ENCODE measurements at places on chromosomes 1 and 21.

DNA sequence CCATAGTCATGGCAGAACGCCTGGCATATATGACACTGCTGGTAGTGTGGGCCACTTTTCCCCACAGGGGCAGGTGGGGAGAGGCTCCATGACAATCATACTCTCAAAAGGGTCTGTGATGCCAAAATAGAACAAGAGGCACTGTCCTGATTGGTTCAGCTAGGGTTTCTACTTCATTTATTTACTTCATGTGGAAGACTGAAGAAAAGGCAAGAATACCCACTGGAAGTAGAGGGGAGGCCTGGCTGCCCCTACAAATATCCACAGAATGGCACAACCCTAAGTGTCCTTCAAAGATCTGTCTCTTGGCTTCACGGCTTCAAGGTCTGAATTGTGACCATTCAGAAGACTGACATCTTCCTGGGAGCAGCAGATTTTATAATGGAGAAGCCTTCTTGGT is 4.5 kb upstream of the SFT2D2 start:
- no peak for DNase-seq

DNA sequence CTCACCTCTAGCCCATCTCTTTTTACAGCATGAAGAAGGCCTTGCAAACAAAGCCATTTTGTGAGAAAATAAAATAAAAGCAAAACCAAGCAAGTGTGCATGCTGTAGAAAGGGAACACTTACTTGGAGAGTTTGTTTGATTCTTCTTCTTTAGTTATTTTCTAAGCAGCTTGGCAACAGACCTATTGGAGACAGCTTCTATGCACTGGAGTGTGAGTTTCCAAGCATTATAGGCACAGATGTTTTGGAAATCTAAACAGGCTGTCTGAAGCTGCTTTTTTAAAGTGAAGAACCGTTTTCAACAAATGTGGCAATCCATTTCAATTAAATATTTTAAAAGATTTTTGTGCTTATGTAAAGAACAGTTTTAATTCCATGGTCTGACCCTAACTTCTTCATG is 76.6 kb downstream of the NGF start:
- DNase-seq = no peak

DNA sequence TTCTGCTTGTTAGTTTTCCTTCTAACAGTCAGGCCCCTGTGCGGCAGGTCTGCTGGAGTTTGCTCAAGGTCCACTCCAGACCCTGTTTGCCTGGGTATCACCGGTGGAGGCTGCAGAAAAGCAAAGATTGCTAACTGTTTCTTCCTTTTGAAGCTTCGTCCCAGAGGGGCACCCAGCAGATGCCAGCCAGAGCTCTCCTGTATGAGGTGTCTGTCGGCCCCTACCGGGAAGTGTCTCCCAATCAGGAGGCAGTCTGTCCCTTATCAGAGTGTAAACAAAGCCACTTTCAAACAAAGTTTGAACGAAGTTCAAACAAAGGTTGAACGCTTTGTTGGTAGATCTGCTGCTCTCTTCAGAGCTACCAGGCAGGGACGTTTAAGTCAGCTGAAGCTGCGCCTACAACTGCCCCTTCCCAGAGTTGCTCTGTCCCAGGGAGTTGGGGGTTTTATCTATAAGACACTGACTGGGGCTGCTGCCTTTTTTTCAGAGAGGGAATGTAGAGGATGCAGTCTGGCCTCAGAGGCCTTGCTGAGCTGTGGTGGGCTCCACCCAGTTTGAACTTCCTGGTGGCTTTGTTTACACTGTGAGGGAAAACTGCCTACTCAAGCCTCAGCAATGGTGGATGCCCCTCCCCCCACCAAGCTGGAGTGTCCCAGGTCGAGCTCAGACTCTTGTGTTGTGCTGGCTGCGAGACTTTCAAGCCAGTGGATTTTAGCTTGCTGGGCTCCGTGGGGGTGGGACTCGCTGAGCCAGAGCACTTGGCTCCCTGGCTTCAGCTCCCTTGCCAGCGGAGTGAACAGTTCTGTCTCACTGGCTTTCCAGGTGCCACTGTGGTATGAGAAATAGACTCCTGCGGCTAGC is 401.8 kb downstream of the SRGAP2C start:
- no peak for DNase-seq

GRCh38 chr1:89465201-89465600 is 59.4 kb upstream of the LRRC8B start:
- no peak for DNase-seq

DNA sequence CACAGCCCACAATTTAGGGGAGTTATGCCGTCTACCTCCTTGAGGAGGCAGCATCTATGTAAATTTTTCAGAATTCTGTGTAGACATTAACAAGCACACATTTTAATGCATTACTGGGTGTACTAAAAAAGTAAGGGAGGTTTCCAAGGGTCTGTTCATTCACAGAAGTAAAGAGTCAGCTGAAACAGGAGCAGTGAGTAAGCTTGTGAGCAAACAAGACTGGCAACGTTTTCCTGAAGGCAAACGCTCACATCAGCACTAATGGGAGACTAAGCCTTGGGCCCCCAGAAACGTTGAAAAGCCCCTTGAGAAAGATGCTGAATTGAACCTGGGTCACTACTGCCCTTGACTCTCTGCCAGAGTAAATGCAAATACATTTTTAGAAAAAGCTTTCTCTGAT is 25.7 kb downstream of the RPRD2 start:
- no peak for DNase-seq

DNA sequence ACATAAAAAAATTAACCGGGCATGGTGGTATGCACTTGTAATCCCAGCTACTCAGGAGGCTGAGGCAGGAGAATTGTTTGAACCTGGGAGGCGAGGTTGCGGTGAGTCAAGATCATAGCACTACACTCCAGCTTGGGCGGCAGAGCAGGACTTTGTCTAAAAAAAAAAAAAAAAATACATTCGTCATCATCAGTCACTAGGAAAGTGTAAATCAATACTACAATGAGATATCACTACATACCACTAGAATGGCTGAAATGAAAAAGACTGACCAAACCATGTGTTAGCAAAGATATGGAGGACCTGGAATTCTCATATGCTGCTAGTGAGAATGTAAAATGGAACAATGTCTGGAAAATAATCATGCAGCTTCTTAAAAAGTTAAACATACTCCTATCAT is 9.3 kb downstream of the SPATA45 start:
- no peak for DNase-seq

DNA sequence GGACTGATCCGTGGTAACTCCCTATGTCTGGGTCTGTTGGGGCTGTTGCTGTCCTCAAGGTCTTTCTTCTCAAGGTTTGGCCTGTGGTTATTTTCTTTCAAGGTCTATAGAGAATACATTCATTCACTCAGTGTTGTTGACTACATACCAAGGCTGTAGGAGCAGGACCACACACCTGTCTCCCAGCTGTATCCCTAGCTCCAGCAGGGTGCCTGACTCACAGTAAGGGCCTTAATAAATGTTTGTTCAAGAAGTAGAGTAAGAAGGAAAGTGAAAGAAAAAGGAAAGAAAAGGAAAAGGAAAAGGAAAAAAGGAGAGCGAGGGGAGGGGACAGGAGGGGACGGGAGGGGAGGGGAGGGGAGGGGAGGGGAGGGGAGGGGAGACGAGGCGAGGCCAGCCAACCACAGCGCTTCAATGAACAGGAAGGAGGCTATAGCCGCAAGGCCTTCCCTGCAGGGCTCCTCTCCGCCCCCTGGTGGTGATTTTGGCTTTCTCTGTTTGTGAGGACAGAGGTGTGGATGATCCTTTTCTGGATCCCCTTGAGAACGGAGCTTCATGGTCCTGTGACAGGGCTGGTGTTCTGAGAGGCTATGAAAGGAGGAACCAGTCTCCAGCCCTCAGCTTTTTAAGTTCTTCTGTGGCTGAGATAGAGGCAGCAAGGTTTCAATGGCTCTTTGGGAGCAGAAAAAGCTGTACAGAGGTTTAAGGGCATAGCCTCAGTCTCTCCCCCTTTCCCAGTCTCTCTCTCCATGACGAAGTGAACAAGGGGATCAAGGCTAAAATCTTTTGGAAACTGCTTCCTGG is 30.6 kb upstream of the LCE5A start:
- DNase-seq = no peak

GRCh38 chr1:19311503-19311930 is 427 bp downstream of the AKR7A2 start:
- no peak for DNase-seq

GRCh38 chr1:71222668-71223067 is 141.8 kb upstream of the ZRANB2 start:
- DNase-seq = no peak

DNA sequence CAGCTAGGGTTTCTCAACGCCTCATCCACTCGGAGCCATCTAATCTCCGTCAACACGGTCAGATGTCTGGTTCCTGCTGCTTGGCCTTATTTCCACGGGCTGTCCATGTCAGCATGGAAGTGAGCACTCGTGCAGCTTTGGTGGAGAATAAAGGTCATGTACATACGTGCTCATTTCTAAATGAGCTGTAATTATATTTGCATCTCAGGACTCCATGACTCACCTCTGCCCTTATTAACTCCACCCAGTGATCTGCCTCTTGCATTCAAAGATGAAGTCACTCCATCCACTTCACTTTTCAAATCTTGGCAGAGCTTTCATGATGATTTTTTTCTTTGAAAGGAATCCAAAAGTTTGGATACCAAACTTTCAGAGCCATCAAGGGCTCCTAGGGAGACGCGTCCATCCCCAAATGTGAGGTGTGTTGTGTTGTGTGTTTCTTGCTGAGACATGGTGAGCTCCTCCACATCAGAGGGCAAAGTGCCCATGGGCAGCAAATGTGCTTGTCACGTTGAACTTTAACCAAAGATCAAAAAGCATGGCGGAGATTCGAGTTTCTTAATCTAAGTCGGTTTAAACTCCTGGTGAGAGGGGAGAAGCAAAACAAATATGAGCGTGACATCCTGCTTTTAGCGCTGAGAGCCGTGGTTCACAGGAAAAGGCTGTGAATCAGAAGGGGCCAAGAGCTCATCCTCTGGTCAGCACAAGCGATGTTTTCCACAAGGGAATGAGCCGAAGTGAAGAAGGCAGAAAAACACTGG is 68.6 kb upstream of the ERRFI1 start:
- DNase-seq = no peak

- DNase-seq = no peak
These were observed 13.6 kb upstream of the LRP8 start for GRCh38 chr1:53341521-53341895.

- no peak for DNase-seq
These were observed 13.0 kb downstream of the RGS1 start for GRCh38 chr1:192588546-192588945.

GRCh38 chr1:33130297-33130696 is 49.3 kb downstream of the AZIN2 start:
- DNase-seq = no peak

- DNase-seq = no peak
These were observed 421 bp upstream of the LCE3A start for GRCh38 chr1:152623203-152623844.

DNA sequence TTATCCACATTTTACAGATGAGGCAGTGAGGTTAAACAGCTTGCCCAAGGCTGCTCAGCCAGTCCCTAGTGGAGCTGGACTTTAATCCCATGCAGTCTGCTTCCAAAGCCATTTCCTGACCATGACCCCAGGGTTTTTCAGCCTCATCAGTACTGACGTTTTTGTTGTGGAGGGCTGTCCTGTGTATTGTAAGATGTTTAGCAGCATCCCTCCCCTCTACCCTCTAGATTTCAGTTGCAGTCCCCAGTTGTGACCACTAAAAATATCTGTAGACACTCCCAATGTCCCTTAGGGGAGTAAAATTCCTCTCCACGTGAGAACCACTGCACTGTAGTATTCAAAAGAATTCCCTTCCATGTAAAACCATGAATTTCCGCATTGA is 30.2 kb upstream of the C1orf105 start:
- no peak for DNase-seq

DNA sequence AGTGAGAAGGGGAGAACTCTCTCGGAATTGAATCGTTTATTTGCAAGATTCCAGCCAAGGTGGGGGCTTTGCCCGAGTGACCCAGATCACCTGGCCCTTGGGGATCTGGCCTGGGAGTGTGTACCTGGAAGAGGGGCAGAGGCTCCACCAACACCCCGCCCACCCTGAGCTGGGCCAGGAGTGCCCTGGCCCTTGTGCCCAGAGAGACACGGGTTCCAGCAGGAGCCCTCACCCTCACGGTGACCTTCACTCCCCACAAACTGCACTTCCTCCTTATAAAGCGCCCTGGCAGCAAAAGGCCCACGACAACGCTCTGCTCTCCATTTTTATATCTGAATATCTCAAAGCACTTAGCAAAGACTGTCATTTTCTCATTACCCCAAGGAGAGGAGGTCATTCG is 16.6 kb downstream of the CASZ1 start:
- DNase-seq = no peak

GRCh38 chr1:41357451-41358101 is 3.7 kb upstream of the FOXO6 start:
- no peak for DNase-seq

DNA sequence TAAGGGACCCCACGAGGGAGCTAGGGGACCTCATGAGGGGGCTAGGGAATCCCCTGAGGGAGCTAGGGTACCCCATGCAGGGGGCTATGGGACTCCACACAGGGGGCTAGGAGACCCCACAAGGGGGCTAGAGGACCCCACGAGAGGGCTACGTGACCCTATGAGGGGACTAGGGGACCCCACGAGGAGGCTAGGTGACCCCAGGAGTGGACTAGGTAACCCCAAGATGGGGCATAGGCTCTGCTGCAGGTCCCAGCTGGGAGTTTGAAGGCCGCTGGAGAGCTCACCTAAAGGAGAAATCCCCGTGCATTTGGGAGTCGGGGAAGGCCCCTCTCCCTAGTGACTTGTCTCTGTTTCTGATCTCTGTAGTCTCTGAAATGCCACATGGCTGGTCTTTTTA is 50.0 kb upstream of the DMRTB1 start:
- DNase-seq = no peak

DNA sequence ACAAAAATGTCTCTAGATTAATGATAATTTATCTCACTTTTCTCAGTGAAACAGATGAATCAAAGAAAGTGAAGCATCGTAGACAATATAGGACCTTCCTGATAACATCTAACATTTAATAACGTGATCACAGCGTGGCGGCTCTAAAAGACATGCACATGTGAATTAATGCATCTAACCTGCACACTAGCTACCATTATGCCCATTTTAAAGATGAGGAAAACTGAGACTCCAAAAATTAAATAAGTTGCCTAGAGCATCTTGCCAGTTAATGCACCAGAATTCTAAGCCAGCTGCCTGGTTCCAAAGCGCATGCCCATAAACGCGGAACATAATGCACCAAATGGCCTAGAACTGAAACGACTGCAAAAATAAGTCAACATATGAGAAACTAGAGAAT is 23.5 kb downstream of the ERG start:
- DNase-seq = no peak

DNA sequence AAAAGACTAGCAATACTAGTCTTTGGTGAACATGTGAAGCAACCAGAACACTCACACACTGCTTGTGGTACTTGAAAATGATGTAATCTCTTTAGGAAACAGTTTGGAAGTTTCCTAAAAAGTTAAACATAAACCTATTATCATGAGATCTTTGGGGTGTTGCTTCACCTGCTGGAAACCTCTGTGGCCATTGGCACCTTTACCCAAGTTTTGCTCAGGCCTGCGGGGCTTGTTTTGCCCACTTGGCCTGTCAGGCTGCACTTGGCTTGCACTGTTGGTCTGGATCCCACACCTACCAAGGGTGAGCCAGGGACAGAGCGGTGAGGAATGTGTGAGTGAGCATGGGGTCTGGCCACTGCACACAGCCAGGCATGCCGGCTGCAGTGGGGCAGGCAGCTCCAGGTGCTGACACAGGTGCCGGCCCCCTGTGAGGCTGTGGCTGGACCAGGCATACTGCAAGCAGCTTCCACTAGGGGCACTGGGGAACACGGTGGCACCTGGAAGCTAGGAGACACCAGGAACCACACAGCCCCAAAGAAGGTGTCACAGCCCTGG is 14.4 kb upstream of the FNBP1L start:
- DNase-seq = no peak

- DNase-seq = no peak
These were observed 575.7 kb upstream of the ZP4 start for GRCh38 chr1:238466459-238466858.
